CD4-positive, alpha-beta T cell treated with Interleukin-10 for 1 hour (primary cell): ENCODE measurements at places on chromosomes 1 and 21.

DNA sequence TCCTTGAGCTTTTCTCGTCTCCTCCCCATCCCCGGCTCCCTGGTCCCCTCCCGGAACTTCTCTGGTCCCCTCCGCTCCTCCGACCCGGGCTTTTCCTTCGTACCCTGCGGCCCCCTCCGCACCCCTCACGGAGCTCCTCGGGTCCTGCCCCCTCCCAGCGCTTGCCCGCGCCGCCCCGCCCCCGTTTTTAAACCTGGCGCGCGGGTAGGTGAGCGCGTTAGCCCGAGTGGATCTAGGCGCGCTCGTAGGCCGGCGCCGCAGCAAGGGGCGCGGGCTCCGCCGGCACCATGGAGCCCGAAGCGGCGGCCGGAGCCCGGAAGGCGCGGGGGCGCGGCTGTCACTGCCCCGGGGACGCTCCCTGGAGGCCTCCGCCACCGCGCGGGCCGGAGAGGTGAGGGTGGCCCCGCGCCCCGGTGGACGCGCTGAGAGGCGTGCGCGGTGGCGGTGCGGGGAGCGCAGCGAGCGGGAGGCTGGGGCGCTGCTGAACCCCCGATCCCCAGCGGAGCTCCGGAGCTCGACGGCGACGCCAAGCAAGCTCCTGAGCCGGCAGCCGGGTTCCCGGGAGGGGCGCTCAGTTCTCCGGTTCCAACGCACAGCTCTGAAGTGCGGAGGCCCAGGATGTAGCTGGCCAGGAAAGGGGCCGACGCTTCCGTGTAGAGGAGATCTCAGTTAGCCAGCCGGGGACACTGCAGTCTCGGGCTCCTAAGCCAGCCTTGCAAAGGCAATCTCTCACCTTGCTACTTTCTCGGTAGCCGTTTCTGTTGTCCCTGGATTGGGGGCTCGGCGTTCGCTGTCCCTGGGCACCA is at the start of gene RIPPLY3:
RIPPLY3 (plus strand) TSS at position 217 of the 806 bp plus-strand sequence; CDS start at position 288, 71 bp downstream.
- DNase-seq: no peak

DNA sequence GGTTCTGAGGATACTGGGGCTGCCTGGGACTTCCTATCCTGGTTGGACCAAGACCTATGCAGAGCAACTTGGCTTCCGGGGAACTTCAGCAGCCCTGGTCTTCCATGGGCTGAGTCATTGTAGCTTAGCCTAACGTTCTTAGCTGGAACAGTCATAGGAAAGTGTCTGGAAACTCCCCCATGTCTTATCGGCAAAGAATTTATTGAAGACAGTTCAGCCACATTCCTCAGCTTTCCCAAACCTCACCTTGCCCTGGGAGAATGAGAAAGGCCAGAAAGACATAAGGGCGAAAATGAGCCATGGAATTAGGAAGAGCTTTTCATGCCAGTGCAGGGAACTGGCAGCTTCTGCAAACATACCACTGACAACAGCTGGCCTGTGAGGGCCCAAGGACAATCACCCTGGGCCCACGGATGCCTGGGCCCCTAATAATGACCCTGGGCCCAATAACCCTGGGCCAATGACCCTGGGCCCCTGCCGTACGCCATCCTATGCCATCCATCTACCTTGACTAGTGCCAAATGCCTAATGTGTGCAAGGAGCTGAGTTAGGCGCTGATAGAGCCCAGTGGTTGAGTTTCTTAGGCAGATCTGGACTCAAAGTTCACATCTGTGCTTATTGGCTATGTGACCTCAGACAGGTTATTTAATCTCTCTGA is 114.4 kb upstream of the GADD45A start:
- DNase-seq: no peak

DNA sequence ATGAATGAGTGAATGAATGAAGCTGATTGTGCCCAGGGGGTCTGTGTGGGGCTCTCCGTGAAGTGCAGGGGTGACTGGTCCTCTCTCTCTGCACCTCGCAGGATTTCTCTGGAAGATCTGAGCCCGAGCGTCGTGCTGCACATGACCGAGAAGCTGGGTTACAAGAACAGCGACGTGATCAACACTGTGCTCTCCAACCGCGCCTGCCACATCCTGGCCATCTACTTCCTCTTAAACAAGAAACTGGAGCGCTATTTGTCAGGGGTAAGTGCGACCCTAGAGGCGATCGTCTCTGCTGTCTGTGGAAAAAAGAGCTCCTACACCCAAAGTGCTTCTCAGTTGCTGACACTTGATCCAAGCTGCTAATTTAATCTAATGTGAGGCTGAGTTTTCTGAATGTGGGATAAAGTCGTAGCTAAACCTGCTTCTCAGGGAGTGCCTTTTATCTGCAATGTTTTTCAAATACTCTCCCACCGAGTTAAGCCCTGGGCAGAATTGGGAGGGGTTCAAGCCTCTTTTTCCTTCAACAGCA is 101.7 kb downstream of the HUNK start:
- peak; percentile 39 for DNase-seq

GRCh38 chr1:100462326-100463025 is 75.5 kb upstream of the GPR88 start:
- DNase-seq: no peak

DNA sequence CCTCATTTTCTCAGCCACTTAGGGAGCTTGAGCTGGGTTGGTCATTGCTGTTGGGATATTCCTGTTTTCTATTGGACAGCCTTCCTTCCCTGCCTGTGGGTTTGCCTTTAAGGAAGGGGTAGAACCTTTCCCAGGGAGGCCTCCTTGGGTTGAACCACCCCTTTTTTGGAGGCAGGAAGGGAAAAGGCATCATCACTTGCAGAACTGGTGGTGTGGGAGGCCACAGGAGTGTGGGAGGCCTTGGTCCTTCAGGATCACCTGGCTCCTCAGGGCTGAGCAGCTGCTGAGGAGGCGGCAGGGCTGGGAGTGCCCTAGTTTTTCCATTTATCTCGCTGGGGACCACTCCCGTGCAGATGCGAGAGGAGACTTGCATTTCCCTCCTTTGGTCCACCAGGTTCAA is 667 bp upstream of the CYB561D1 start:
- DNase-seq: no peak

- DNase-seq: peak; percentile 71
These were observed 17.2 kb downstream of the ATP1A1 start for GRCh38 chr1:116390195-116390594.

GRCh38 chr1:183942933-183943693 is 94.4 kb downstream of the COLGALT2 start:
- no peak for DNase-seq

DNA sequence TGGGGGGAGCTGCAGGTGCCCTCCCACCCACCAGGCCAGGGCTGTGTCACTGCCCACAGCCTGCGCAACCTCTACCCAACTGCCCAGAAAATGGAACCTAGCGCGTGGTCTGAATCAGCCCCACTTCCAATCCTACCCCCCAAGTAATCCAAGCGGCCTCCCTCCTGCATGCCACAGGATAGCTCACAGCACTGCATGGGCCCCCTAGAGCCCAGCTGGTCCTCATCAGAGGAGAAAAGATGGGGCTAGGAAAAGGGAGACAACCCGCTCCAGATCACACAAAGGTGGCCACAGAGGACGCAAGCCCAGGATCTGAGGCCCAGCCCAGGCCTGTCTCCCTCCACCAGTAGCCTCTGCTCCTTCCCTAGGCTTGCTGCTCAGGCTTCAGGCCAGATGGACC is 6.2 kb downstream of the ADGRB2 start:
- no peak for DNase-seq

- DNase-seq: no peak
These were observed 48.6 kb downstream of the MDM4 start for GRCh38 chr1:204564835-204565234.

- no peak for DNase-seq
These were observed 27.7 kb downstream of the DESI2 start for GRCh38 chr1:244680667-244681066.

GRCh38 chr1:82391712-82392111 is 591.0 kb downstream of the ADGRL2 start:
- DNase-seq: no peak

DNA sequence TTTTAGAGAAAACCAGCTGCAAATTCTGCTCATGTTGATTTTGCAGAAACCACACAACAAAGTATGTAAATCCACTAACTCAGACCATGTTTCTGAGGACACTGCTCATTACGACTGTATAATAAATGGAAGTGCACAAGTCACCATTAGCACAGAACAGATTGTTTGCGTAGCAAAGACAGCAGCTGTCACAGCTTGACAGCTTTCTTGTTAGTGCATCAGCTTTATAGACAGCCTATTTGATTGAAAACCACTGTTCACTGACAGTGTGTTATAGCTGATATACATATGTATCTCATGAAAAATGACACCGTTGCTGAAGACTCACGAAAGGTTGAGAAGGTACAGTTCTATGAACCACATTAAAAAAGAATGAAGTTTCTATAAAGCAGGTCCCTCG is 560.2 kb upstream of the ZRANB2 start:
- DNase-seq: no peak

GRCh38 chr1:8814865-8815264 is 2.6 kb downstream of the RERE start:
- DNase-seq: no peak

GRCh38 chr1:17365293-17365692 is 6.7 kb upstream of the PADI6 start:
- DNase-seq: no peak

DNA sequence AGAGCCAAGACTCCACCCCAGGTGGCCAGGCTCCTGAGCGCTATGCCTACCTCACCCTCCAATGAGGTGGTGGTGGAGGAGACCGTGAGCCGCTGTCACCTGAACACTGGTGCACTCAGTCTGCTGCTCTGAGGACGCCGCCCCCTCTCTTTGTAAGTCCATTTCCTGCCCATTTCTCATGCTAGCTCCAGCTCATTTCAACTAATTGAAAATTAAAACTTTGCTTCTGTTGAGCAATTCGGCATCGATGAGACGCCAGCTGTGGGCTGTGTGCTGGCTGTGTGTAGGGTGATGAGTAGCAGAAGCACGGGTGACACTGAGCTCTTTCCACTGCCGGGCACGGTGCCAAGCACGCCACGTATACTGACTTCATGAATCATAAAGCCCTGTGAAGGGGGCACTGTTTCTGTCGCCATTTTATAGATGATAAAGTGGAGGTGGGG is 11.2 kb downstream of the TNFRSF1B start:
- peak; percentile 86 for DNase-seq

DNA sequence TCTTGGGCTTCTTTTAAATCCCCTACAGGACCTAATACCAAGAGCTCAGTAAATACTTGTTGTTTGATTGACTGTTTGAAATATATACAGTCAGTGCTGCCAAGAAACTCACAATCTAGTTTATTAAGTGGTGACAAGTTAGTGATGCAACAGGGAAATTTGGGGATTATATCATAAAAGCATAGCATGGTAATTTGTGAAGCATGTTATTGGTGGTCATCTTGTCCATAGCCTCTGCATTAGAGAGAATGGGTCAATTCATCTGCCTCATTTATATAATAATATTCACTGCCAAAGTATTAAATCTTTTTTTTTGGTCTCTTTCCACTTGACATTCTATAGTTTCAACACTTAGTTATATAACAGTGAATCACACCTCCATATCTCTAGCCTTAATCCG is 138.2 kb upstream of the SPAG17 start:
- DNase-seq: no peak

DNA sequence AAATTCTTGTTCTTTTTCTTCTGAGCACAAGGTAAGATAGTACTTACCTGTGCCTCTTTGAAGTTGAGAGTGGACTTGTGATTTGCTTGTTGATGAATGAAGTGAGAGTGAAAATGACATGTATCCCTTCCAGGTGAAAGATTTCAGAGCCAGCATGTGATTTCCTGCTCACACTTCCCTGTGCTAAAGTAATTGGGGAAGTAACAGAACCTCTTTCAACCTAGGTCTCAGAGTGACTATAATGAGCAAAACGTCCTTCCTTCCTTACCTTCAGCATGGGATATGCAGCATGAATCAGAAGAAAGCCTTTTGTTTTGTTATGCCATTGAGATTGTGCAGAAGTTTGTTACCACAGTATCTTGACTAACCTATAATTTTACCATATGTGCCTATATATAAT is 24.6 kb downstream of the RAVER2 start:
- DNase-seq: no peak

- DNase-seq: no peak
These were observed 93.8 kb upstream of the GRIK3 start for GRCh38 chr1:37128091-37128490.
